ENCODE measurements at places on chromosomes 6 and 20. TPM values are rescaled to one million over a fixed set of nuclear protein-coding genes. Genes with fewer than 3 reads are reported as not detected.

The CGAS gene
- 0.24 TPM for total RNA-seq

The CLPSL2 gene
- not detected for total RNA-seq

- DNase-seq: no peak
These were observed 102.6 kb upstream of the LAMP5 start for GRCh38 chr20:9411833-9412232.

GRCh38 chr20:34624629-34625028 is 52.3 kb downstream of the PIGU start:
- DNase-seq: no peak

The MLN gene
- not detected for total RNA-seq

- DNase-seq: no peak
These were observed 2.2 kb downstream of the PSORS1C1 start for GRCh38 chr6:31116661-31117385.

DNA sequence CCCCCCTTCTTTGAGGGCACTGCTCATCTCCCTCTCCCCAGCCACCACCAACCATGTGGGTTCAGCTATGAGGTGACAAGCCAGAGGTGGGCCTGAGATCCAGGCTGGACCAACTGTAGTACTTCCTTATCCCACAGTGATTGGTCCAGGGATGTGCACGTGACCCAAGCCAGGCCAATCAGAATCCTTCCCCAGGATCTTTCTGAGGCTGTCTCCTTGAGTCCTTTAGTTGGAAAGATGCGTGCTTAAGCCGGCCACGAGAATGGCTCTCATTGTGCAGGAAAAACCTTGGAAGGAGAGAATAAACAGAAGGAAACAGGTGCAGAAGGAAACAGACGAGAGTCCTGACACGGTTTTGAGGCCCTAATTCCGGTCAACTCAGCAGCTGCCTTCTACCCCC is 39.2 kb downstream of the ZC3H12D start:
- no peak for DNase-seq

- no peak for DNase-seq
These were observed at the start of gene C6orf15 for GRCh38 chr6:31112478-31112877. TSS of gene C6orf15 (minus strand) at chr6:31112575. CDS start at chr6:31112555, 20 bp downstream.

GRCh38 chr20:50429412-50429811 is 80.8 kb upstream of the PTPN1 start:
- DNase-seq: no peak

The RBBP9 gene
- total RNA-seq: 26.4 TPM

DNA sequence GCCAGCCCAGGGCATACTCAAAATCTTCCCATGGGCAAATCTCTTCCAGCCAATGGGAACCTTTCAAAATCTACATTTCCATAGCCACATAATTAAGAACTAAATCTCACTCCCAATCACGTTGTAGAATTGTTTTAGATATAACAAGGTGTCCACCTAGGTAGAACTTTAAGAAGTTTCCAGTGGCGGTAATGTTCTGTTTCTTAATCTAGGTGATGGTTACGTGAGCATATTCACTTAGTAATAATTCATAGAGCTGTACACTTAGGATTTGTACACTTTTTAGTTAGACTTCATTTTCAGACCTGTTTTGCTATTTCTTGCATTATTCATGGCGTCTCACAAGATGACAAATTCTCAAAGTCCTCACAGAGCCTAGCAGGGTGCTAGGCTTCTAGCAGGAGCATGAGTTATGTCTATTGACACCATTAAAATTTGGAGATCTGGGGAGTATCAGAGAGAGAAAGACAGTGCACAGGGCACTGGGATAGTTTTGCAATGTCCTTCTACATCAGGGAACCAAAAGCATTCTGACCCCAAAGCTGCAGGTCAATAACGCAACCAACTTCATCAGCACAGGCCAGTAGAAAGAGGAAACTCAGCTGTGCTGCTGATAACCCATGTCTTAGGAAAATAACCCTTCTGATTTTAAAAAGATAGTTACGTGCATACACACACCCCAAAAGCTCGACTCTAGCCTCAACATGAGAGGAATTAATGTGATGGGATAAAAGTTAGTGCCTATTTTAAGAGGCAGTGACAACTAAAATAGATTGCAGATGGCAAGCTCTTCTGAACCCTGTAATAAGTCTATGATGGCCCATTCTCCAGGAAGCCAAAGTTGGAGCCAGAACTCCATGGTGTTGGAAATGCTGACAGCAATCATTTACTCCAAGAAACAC is 518.1 kb upstream of the JARID2 start:
- DNase-seq: no peak

The ZNF391 gene
- 9.8 TPM for total RNA-seq

GRCh38 chr6:47157653-47158219 is 115.6 kb upstream of the ADGRF1 start:
- DNase-seq: no peak

GRCh38 chr6:150567823-150568383 is 31.8 kb upstream of the PLEKHG1 start:
- no peak for DNase-seq

DNA sequence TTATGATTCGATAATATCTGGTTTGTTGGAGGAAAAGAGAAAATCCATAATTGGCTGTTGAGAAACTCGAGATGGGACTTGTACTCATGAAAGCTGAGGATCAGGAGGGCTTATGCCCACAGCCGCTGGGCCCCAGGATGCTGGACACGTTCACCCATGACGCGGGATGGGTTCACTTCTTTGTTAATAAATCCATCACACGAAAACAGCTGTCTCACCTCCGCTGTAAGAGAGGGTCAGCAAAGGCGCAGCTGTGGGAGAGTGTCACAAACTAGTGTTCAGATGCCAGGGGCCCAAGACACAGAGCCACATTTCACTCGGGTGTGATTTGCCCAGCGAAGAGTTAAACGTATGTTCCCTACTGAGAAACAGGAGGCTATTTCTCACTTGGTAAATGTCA is 315.1 kb downstream of the THBS2 start:
- no peak for DNase-seq
